ENCODE measurements at places on chromosomes 11 and 22. TPM values are rescaled to one million over a fixed set of nuclear protein-coding genes. Genes with fewer than 3 reads are reported as not detected.
A peak's percentile ranks its signal among the peaks of the same experiment; 100 is the strongest.

MICAL2 gene
- polyA plus RNA-seq: 135 TPM

MYO18B gene
- polyA plus RNA-seq: not detected

KDELR3 gene
- polyA plus RNA-seq: 150 TPM

TMEM191B gene
- 0.44 TPM for polyA plus RNA-seq

SPON1 gene
- polyA plus RNA-seq: not detected

CSF2RB gene
- 0.02 TPM for polyA plus RNA-seq

CST6 gene
- 4.8 TPM for polyA plus RNA-seq

CXCR5 gene
- not detected for polyA plus RNA-seq

RAB38 gene
- 6.9 TPM for polyA plus RNA-seq

ESAM gene
- polyA plus RNA-seq: 0.18 TPM

MMP11 gene
- 38.1 TPM for polyA plus RNA-seq

OR51B5 gene
- polyA plus RNA-seq: 0.05 TPM

CARD18 gene
- not detected for polyA plus RNA-seq

MRPL23 gene
- polyA plus RNA-seq: 39.8 TPM

CKAP5 gene
- polyA plus RNA-seq: 111 TPM

LGALS12 gene
- not detected for polyA plus RNA-seq

ARRB1 gene
- polyA plus RNA-seq: 15.7 TPM

DUSP8 gene
- polyA plus RNA-seq: 3.4 TPM

TIMP3 gene
- polyA plus RNA-seq: 558 TPM

SPI1 gene
- polyA plus RNA-seq: not detected

ANO9 gene
- polyA plus RNA-seq: not detected

DNA sequence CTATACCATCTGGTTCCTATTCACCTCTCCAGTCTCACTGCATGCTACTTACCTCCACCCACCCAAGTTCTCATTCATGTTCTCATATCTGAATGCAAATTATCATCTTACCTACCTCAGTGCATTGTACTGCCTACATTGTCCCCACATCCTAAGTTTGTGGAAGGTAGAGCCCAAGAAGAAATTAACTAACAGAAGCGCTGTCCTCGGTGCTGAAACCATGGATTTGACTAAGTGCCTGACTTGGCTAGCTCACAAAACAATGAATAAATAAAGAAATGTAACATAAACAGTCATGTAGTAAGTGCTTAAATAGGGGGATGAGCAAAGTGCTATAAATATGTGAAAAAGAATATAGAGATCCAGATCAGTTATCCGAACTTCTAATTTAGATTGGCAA lies 63.2 kb downstream of the GRIA4 start:
- DNase-seq: no peak

- DNase-seq: no peak
These were observed 28.8 kb downstream of the CHKA start for GRCh38 chr11:68092411-68092810.

- DNase-seq: no peak
These were observed 840.2 kb upstream of the CNTN5 start for GRCh38 chr11:98180511-98180910.

DNA sequence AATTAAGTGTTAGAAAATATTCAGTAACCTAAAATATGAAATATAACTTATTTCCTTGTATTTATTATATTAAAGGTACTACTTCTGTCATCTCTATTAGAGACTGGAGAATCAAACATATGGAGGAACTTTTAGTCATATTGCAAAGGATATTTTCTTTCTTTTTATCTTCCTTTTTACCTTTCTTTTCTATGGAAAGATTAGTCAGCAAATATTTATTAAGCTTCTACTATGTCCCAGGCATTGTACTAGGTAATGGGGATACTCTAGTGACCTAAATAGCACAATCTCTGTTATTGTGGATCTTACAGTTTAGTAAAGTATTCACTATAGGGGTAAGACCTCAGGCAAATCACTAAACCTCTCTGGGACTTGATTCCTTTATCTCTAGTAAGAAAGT lies 18.3 kb downstream of the SIK2 start:
- no peak for DNase-seq

DNA sequence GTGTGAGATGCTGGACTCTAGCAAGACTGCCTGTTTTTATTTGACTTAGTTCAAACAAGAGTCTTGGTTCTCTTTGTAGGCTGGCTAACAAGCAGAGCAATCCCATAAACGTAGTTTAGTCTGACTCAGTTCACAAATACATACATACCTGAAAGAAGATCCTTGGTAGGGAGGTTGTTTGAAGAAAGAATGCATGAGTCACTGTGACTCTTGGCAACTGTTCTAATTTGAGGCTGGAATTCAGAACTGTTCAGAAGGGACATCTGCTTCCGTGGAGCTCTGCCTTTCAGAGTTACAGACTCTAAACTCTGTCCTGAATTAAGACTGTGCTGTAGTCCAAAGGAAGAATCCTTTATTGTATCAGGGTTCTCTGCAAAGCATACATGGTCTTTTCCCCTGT lies 32.2 kb downstream of the C2CD3 start:
- peak; percentile 97 for DNase-seq

- no peak for DNase-seq
These were observed 506.3 kb upstream of the RAG2 start for GRCh38 chr11:37104380-37104779.

DNA sequence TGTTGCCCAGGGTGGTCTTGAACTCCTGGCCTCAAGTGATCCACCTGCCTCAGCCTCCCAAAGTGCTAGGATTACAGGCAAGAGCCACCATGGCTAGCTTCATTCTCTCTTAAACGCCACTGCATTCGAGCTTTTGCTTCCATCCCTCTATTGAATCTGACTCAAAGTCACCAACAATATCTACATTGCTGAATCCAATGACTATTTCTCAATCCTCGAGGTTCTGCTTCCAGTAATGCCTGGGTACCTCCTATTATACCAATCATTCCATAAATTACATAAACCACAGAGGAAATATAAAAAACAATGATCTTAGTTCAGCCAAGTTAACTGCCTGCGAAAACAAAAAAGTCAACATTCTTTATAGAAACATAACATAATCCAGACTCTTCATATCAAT lies 11.9 kb upstream of the NXF1 start:
- DNase-seq: no peak

GRCh38 chr11:3004481-3004880 lies 12.4 kb upstream of the NAP1L4 start:
- DNase-seq: no peak

- no peak for DNase-seq
These were observed 2.2 kb downstream of the CALCA start for GRCh38 chr11:14969901-14970323.

DNA sequence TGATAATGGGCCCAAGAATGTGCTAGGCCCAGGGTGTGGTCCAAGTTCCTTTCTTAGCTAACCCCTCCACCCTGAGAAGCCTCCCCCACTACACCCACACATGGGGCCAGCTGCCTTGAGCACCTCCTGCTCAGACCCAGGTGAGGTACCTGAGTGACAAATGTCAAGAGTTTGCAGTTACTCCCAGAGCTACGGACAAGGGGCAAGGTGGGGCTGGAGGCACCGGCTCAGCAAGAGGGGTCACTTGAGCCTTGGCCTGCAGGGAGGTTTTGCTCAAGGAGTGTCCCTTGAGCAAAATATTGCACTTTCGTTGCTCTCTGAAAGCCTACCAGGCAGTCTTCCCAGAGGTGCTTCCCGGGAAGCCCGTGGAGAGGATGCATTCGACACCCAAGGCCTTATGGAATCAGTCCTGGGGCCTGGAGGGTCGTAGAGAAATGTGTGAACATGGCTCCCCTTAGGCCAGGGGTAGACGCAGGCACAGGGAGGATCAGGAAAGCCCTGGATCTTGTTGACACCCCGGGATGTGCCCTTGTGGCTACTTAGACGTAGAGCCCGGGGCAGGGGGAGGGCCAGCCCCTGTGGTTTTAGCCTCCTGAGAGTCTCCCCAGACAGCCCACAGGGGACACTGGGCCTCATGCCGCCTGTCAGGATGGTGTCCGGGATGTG lies 114.2 kb downstream of the KCNQ1 start:
- DNase-seq: no peak

- no peak for DNase-seq
These were observed 35.6 kb downstream of the MPPED1 start for GRCh38 chr22:43447380-43447779.

DNA sequence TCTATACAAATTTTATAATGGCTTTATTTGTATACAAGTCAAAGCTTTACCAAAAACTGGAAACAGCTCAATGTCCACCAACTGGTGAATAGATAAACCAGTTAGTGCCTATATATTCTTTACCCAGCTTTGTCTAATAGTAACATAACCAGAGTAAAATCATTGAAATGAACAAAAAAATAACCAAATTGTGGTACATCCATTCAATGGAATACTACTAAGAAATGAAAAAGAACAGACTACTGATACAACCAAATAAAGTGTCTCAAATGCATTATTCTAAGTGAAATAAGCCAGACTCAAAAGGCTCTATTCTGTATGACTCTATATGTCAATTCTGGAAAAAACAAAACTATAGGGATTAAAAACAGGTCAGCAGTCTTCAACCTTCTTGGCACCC lies 40.9 kb upstream of the LDLRAD3 start:
- no peak for DNase-seq

GRCh38 chr11:3166268-3167142 lies 1.4 kb upstream of the OSBPL5 start:
- DNase-seq: no peak

DNA sequence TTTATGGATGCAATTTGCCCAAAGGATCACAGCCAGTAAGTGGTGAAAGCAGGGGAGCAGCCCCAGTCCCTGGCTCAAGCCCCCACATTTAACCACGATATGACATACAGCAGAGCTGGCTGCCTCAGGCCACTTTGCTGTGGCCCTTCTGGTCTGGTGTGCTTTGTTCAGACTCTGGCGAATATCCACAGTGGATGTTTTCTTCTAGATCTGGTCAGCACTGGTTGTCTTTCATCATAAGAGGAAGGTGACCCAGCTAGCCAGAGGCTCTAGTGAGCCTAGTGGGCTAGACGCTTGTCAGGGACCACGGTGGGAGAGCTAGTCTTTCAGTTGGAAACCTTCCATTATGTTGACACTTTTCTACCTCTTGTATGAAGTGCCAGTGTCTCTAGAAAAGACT lies 42.5 kb downstream of the DGCR2 start:
- no peak for DNase-seq

- DNase-seq: no peak
These were observed 58.3 kb downstream of the SLC22A12 start for GRCh38 chr11:64649291-64649697.

DNA sequence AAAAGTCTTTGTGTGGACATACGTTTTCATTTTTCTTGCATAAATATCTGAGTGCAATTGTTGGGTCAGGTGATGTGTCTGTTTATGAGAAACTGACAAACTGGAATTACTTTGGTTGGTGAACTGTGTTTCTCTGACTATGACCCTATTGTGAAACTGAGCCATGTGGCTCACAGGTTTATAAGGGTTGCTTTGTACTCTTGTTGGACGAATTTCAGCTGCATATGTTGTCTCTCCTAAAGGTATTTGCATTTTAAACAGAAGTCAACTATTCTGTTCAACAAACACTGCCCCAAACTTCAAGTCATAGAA lies 34.4 kb upstream of the RASD2 start:
- DNase-seq: no peak

GRCh38 chr11:34300926-34301295 lies 56.9 kb downstream of the ABTB2 start:
- no peak for DNase-seq

DNA sequence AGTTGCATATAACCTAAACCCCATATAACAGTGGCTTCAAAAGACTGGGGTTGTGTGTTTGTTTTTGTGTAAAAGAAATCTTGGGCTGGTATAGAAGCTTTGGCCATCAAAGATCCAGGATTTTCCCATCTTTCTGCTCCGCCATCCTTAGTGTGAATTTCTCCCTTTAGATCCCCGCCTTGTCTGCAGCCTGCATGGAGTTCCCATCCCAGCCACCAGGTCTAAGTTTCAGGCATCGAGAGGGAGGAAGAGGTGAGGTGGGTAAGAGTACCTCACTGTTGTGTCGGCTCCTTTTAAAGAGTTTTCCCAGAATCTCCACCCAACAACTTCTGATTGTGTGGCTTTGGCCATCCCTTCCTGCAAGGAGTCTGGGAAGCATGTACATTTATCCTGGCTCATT lies 195.5 kb upstream of the SORL1-AS1 start:
- no peak for DNase-seq

DNA sequence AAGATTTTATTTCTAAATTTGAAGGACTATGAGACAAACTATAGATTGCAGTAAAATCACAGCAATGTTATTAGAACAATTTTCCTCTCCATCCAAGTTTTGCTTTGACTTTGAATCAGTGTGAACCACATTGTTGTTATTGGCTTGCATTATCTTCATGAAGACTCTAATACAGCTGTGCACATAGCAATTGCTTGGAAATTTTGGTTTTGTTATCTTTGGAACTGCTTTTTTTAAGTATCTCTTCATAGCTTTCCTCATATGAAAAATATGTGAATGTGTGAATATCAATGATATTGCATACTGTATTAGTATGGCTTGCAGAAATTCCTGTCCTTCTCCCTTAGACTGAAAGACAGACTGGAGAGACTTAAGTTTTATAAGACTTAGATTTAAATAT lies 666.6 kb downstream of the LUZP2 start:
- DNase-seq: no peak

- no peak for DNase-seq
These were observed 1.4 kb downstream of the B3GNT6 start for GRCh38 chr11:77035580-77035979.
